ENCODE measurements at places on chromosomes 3 and 15.
A peak's percentile ranks its signal among the peaks of the same experiment; 100 is the strongest.

DNA sequence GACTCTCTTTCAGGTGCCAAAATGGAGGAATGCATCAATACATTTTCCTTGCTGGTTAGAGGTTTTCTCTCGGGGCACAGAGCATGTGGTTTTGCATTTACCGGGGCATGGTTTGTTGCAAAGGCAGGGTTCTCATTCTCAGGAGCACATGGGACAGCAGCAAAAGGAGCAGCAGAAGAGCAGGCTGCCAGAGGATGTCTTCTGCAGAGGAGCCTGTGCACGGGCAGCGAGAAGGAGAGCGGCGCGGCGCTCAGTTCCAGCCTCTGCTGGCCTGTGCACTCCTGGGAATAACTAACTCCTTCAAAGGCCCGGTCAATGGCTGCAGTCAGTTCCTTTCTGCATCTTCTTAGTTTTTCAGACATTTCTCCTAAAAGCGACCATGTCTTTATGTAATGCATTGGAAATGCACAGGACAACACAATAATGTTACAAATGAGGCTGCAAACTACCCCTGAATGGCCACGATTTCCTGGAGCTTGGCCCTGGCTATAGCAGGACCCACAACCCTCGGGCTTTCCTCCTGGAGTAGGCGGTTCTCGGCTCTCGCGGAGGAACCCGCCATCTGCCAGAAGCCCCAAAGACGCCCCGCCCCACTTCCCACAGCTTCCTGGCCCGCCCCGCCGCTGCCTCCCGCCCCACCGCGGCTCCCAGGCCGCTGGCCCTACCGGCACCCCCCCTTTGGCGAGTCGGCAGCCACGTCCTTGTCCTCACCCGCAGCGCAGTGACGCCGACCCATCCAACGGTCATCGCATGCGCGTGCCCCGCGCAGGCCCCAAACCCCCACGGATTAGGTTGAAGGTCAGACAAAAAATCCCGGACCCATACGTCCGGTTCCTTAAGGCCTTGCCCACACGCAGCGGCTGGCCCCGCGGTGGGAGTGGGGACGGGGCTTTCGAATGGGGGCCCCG lies at the start of gene C3orf62:
C3orf62 (minus strand) TSS at position 758 of the 908 bp plus-strand sequence; CDS start at position 398, 360 bp downstream.
- peak; percentile 41 for DNase-seq

DNA sequence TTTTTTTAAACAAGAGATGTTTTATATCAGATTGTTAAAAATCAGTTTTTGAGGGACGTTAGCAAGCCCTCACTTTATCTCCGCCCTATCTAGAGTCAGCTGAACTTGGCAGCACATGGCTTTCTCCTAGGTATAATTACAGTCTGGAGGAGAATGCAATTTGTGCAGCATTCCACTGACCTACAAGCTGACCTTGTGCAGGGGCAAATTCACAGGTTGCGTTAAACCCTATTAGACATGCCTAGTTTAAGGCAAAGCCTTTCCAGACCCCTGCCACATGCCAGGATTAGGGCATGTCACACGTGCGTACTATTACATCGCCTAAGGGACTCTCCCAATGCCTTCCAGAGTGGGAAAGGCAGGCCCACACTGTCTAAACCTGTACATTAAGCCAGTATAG lies 224.0 kb downstream of the GREM1 start:
- DNase-seq: no peak

DNA sequence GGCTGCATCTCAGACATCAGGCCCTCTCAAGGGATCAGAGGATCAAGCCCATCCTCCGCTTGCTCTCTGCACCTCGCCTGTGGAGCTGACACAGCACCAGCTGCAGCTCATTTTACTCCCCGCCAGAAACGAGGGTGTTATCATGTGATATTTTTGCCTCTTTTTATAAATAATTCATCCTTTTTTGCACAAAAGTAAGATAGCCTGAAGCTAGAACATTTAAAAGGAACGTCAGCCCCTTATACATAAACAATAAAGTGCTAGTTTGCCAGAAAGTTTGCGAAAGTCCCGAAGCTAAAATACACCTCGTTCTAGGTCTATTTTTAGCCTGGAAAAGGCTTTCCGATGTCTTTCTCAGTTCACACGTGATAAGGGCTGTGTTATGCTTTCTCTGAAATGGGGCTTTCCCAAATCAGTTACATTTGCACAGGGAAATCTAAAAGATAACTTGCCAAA lies 9.6 kb upstream of the FAM174B start:
- DNase-seq: no peak

- no peak for DNase-seq
These were observed 18.3 kb downstream of the MYL3 start for GRCh38 chr3:46844881-46845312.

DNA sequence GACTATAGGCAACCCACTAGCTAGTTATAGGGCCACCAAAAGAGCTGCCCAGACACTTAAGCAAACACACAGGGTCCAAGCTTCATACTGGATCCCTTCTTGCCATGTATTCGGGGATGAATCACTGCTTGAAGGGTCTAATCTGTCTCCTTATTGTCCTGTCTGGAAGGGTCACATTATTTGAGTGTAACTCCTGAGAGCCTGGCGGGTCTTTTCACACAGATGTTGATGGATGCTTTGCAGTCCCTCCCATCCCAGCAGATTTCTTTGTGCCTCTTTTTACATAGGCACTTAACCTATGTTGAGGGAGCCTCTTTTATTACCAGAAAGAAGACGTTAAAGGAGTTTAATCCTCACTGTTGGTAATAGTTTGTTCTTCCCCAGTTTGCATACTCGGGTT lies 56.6 kb downstream of the BBX start:
- no peak for DNase-seq

GRCh38 chr3:168061332-168061996 lies 34.3 kb downstream of the GOLIM4 start:
- no peak for DNase-seq

GRCh38 chr3:18066899-18067582 lies 324.6 kb upstream of the TBC1D5 start:
- DNase-seq: no peak

- no peak for DNase-seq
These were observed 130.2 kb upstream of the TOPAZ1 start for GRCh38 chr3:44111482-44111881.

- no peak for DNase-seq
These were observed 84.7 kb downstream of the FGF12 start for GRCh38 chr3:192642651-192643050.

GRCh38 chr3:120438665-120439370 lies 12.0 kb downstream of the FSTL1 start:
- DNase-seq: no peak

DNA sequence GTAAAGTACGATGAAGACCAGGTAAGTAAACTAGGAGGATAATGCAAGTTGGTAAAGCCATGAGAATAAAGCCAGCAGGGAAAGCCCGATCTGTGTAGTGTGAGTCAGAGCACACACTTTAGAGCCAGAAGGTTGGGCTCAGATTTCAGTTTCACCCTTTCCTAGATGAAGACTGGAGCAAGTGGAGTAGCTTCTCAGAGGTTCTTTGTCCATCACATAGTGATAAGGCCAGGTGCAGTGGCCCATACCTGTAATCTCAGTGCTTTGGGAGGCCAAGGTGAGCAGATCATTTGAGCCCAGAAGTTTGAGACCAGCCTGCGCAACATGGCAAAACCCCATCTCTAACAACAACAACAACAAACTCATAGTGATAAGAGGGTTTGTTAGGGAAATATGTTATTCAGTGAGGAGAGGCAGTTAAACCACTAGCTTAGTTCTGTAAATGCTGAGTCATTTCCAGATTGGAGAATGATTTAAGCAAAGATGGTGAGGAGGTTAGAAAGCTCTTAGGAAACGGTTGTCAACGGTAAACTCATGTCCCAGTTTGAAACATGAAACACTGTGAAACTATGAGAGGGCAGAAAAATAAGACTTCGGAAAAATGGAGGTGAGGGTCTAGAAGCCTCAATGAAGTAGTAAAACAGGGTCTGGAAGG lies 39.0 kb downstream of the IL12A start:
- no peak for DNase-seq

- DNase-seq: no peak
These were observed 80.0 kb upstream of the MRPS22 start for GRCh38 chr3:139263798-139264197.

GRCh38 chr3:115513416-115513800 lies 109.9 kb upstream of the GAP43 start:
- DNase-seq: no peak

DNA sequence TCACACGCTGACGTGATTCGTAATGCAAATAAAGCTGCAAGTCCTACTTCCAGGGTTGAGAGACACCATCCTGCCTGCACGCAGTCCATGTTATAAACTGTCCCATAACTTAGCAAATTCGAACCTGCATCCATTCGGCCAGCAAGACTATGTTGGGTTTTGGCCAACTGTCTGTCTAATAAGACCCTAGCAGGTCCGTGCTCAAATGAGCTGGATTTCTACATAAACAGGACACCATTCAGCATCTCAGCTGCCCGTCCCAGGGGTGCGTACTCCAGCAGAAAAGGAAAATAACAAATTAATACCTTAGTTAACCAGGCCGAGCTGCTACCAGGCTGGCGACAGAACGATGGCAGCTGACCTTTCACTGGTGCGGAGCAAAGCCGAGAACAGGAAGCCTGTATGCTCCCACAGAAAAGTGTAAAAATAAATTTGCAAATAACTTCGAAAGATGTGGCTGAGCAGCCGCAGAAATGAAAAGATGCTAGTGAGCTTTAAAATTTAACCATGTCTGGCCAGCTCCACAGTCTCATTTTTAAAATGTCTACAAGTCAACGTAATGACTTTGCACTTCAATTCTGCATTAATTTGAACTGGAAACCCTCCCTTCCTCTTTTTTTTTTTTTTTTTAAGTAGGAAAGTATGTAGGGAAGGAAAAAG lies 97.1 kb upstream of the SNRPA1 start:
- no peak for DNase-seq

DNA sequence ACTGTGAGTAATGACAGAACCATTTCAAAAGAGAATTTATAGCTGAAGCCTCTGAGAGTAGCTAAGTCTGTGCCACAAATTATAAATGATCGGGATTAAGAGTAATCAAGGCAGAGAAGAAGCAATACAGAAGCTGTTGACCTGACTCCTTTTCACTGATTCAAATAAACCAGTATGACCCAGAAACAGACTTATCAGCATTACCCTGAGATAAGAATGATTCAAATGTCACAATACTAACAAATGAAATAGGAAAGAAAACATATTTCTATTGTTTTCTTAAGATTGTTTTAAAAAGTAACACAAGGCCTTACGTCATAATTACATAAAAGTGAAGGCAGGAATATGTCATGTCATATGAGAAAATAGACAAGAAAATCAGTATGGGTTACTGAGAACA lies 1534.6 kb downstream of the SI start:
- DNase-seq: no peak

DNA sequence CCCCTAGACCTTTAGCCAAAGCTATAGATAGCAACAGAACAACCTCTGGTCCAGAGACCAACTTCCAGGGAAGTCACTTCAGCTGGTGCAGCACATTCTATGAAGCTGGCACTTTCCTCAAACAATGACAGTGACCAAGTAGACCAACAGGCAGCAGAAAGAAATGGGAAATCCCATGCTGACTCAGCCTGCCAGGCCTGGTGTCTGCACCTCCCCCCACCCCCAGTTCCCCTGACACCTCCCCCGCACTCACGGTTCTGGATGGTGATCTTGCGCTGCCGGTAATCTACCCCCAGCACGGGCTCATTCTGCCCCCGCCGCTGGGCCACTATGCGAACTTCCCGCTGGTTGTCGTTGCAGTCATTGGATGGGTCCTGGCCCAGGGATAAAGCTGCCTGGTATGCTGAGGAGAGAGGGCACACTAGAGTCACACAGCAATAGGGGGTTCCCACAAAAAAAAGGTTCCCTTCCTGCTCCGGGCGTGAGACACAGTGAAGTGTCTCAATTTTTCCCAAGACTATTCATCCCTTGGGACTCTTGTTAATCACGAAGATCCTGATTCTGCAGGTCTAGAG lies 17.0 kb downstream of the ILDR1 start:
- no peak for DNase-seq

GRCh38 chr3:39573392-39573791 lies 105.9 kb downstream of the MOBP start:
- DNase-seq: no peak
